Cardiac muscle cell (in vitro differentiated cells and primary cell): ENCODE measurements at places on chromosomes 13 and 19.
A peak's percentile ranks its signal among the peaks of the same experiment; 100 is the strongest.

DNA sequence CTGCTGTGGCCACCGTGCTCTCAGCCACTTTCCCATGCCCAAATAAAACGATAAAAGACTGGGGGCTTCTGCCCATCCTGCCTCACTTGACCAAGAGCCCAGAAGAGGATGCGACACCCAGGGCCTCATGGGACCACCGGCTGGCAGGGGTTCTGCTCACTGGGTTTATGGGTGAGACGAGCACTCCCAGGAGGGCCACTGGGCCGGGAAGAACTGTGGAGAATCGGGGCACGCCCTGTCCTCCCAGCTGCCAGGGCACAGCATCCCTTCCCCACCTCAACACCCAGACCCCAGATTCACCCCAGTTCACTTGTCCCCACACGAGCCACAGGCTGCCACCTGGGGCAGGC is 4.7 kb upstream of the F10 start:
- no peak for DNase-seq

DNA sequence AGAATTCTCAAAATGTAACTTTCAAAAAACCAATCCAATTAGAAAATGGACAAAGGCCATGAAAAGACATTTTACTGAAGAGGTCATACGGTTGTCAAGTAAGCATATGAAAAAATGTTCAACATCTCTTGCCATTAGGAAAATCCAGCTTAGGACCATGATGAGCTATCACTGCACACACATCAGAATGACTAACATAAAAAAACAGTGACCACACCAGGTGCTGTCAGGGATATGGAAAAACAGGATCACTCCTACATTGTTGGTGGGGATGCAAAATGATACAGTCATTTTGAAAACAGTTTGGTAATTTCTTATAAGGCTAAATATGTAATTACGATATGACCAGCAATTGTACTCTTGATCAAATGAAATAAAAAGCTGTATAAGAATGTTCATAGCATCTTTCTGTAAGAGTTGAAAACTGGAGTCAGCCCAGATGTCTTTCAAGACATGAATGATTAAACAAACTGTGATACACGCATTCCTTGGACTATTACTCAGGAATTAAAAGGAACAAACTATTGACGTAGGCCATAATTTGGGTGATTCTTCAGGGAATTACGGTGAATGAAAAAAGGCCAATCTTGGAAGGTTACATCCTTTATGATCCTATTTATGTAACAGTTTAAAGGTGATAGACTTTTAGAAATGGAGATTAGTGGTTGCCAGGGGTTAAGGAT is 26.9 kb upstream of the RCBTB2 start:
- DNase-seq = no peak

- DNase-seq = no peak
Measured at GRCh38 chr13:25111585-25111956, 15.6 kb downstream of the PABPC3 start.

GRCh38 chr19:14582894-14583340 is at the start of gene CLEC17A:
Gene CLEC17A (plus strand): TSS chr19:14583084. CDS start chr19:14583161, 77 bp downstream.
- DNase-seq = no peak

- DNase-seq = peak; percentile 84
Measured at GRCh38 chr19:17235300-17235970, 9.4 kb downstream of the OCEL1 start.
